Iris pigment epithelial cell (primary cell): ENCODE measurements at places on chromosomes 16 and 17.

DNA sequence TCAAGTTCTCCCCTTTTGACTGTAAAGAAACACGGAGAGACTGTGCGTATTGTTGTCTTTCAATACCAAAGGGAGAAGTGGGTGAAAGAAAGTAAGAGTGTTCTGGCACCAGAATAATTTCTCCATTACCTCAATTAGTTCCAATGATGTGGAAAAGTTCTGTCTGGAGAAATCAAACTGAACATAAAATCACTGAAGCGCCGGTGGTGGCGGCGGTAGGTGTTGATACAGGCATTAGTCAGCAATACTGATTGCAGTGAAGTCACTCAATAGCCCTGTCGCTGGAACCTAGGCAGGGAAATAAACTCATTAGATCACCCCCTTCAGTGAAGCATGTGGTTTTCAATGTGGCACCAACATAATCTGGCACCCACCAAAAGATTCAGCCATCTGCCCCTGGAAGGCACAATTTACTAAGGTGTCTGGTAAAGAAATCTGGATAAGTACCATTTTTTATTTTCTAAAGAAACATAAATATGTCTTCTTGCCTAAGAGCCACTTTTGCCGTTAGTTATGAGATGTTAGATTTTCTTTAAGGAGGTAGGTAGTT is 274.2 kb upstream of the SOX9 start:
- DNase-seq = no peak

- DNase-seq = peak; percentile 92
Observed at GRCh38 chr17:46044286-46044928, 45.4 kb downstream of the STH start.

DNA sequence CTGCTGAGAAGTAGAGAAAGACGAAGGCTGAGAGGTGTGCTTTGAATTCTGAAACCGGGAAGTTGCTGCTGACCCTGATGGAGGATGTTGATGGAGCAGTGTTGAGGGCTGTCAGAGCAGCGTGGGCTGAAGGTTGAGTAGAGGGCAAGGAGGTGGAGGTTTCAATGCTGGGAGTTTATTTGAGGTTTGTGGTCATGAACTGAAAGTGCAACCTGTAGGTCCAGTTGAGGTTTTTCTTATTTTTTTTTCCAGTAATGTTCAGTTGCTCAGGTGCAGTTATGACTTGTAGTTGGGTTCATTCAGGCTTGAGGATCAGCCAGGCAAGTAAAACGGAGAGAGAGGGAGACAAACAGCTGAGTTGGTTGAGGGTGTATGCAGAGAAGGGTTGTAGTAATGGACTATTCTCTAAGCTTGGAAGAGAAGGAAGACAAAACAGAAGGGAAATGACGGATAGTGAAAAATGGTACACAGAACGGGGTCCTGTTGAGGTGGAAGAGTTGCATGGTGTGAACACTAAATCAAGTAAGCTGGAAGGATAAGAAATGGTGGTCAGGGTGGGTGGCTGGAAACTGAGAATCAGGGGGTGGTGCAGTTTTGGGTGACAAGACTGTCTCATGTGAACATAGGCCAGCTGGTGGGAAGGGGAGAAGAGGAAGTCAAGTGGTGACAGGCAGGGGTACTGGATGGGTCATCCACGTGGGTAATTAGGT is 8.7 kb upstream of the UBE2G1 start:
- no peak for DNase-seq

- DNase-seq = peak; percentile 19
Observed at GRCh38 chr17:44376124-44376523, 12.5 kb upstream of the FAM171A2 start.

- no peak for DNase-seq
Observed at GRCh38 chr17:46158323-46159296, 34.6 kb downstream of the KANSL1 start.

DNA sequence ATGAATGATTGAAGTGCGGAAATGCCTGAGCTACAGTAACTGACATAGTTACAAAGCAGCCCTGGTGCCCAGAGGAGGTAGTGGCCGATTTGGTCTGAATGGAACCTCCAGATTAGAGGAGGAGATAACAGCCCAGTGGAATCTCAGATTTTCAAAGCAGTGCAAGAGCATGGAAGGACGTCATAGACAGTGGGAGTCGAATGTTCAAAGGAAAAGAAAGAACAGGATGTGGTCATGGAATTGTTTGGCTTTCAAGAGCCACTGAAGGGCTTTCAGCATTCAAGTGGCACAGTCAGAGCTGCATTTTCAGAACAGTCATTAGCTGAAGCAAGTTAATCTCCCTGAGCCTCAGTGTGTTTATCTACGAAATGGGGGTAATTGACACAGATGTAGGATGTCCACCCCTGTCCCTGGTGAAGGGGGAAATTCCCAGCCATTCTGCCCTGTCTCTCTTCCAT is 104.6 kb upstream of the CACNG3 start:
- no peak for DNase-seq

GRCh38 chr17:12024327-12024726 is 3.6 kb downstream of the MAP2K4 start:
- DNase-seq = peak; percentile 85

DNA sequence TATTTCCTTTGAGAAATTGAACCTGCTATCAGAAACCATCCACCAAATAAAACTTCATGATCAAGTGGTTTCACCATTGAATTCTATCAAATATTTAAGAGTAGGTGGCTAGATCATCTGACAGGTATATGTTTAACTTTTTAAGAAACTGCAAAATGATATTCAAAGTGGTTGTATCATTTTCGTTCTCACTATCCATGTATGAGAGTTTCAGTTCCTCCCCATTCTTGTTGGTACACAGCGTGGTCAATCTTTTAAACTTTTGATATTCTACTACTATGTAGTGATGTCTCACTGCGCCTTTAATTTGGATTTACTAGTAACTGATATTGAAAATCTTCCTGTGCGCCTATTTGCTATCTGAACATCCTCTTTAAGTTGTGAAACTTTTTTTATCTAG is 163.7 kb downstream of the CYB561 start:
- no peak for DNase-seq

DNA sequence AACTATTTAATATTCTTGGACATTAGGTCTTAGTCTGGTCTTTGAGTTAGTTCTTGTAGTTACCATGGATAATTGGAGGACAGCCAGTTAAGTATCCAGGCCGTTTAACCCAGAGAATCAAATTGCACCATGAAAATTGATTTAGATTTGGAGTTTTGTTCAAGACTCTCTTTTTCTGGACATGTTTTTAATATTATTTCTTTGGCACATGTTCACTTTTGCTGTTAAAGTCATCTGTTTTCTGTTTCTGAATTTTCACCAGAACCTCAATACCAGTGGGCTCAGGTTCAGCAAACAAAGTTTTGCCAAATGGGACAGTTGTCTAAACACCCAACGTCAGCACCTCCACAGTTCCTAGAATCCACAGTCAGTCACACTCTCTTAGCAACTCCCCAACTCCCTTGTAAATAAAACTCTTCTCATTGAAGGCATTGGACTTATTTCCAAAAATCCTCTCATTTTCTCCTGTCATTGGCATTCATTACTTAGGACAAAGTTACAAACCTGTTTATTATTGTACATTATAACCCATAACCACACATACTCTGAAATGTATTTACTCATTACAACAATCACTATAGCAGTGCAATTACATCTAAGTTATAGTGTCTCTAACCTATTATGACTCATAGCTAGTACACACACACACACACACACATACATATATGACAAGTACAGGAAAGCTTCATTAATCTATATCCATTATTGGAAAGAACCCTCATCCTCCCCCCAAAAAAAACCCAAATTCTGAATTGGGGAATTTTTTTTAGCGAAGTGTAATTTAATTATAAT is 33.5 kb upstream of the DNAH9 start:
- DNase-seq = no peak

DNA sequence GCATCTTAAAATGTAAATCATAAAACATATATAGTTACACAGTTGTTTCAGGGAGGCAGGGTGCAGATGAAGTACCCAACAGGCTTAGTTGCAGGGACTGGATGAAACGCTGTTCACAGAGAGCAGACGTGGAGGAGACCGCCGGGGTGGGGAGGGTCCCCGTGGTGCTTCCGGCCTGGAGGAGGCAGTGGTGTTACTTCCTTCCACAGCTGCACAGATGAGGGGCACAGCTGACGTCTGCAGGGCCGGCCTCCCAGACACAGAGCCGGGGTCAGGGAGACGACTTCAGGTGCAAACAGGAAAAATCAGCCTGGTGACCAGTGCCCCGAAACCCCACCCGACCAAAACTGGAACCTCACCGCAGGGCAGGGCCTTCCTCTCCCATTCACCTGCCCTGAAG is 17.1 kb downstream of the SPIRE2 start:
- DNase-seq = no peak

DNA sequence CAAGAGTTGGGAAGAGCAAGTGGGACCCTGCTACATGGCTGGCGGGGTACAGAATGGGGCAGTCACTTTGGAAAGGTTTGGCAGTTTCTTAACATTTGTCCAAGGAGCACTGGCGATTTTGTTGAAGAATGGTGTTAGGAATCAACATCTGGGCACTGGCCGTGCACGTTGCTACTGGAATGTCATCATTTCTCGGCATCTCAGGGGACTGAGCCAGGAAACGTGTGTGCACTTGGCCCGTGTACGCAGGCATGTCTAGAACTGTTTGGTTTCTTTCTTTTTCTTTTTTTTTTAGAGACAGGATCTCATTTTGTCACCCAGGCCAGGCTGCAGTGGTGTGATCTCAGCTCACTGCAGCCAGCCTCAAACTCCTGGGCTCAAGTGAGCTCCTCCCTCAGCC is 17.3 kb upstream of the FOXK2 start:
- DNase-seq = no peak

DNA sequence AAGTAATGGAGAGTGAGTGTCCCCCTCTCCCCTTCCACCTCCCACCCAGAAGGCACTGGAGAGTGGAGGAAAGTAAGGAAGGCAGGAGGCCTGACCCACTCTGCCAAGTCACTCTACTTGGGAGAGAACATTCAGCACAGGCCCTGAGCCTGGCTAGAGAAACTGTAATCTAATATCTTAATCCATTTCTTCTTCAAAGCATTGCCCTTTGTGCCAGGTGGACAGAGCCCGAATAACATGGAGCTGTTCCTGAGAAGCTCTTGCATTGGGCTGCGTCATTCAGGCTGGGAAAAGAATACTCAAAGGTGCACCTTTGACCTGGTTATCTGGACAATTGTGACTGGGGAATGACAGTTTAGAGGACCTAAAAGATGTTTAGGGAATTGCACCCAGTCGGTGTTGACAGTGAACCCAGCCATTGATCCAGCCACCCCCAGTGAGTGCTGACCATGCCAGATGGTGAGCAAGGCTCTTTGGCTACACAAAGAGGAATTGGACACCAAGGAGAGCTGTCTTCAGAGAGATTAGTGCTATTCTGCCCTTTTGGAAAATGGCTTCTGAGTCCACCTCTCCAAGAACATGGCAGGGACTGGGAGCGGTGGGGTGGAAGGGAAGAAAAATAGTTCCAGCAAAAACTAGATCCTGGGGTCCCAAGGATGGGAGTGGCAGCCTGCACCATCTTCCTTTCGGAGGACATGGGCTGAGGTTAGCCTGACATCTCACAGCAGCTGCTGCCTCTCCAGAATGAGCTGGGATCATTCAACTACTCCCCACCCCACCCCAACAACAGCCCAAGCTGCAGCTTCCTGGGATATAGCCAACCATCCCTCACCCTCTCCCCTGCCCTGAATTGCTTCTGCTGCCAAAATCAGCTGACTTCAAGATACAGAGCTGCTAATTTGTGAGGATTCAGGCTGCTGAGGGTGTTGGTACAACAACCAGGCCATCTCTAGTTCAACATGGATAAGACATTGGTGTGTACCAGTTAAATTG is 11.6 kb upstream of the NOG start:
- no peak for DNase-seq

GRCh38 chr17:50531428-50532025 is 1.0 kb upstream of the EPN3 start:
- DNase-seq = no peak

- peak; percentile 77 for DNase-seq
Observed at GRCh38 chr17:47205419-47205963, 3.7 kb upstream of the MYL4 start.

- DNase-seq = no peak
Observed at GRCh38 chr16:70550082-70550481, 26.5 kb downstream of the SF3B3 start.

GRCh38 chr16:21281698-21282389 is 3.8 kb upstream of the CRYM start:
- no peak for DNase-seq

DNA sequence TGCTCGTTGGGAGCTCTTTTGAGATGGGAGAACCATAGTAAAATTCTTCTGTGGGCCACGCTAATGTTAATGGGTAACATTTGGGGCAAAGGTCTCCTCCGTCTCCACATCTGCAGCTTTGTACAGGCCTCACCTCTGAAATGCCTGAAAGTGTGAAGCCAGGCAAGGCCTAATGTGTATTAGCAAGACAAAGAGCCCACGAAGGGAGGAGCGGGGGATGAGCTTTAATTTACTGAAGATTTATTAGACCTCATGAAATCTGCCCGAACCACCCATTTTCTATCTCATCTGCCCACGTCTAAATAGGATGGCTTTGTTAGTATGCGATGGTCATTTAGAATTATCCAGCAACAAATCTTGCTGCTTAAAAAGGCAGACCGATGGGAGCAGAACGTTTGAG is 408.9 kb downstream of the PMP22 start:
- no peak for DNase-seq
